ENCODE measurements at places on chromosomes 5 and 9.

DNA sequence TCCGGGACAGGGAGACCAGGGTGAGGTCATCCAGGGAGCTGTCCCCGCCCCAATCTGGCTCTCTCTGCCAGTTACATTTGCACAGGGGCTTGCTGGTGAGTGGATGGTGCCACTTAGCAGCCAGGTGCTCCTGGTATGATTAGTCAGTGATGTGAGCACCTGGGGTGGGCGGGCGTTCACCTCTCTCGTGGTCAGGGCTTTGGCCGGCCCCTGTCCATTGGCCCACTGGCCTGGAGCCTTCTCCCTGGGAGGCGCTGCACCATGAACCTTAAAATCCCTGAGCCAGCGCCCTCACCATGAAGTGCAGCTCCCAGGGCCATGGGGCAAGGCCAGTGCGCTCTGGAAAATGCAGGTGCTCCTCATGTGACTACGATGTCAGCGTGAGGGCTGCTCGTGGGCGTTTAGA lies 2.0 kb downstream of the NKD2 start:
- DNase-seq: no peak

- DNase-seq: no peak
Measured at GRCh38 chr9:109013679-109014607, 644 bp upstream of the CTNNAL1 start.

- DNase-seq: no peak
Measured at GRCh38 chr5:164747371-164747770, 1242.0 kb downstream of the MAT2B start.

- DNase-seq: no peak
Measured at GRCh38 chr5:66440202-66440680, 156.0 kb upstream of the MAST4 start.

GRCh38 chr5:113387844-113388243 lies 46.9 kb downstream of the TSSK1B start:
- DNase-seq: no peak

GRCh38 chr5:59335544-59335943 lies 558.0 kb downstream of the PDE4D start:
- DNase-seq: no peak

DNA sequence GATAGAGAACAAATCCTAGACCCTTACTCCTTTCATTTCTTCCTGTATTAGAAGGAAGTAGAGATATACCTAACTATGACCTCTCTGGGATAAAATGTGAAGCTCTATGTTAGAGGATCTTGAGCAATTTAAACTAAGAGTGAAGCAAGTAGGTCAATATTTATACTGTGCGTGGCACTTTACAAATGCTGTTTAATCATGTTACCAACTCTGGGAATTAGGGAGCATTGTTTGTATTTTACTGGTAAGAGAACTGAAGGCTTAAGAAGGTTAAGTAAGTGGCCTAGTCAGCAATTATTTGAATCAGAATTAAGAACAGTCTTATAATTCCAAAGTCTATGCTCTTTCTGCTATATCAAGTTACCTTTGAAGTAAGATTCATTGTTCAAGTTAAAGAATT lies 12.0 kb downstream of the TNC start:
- no peak for DNase-seq

- no peak for DNase-seq
Measured at GRCh38 chr9:99726758-99727157, 94.9 kb upstream of the NR4A3 start.

DNA sequence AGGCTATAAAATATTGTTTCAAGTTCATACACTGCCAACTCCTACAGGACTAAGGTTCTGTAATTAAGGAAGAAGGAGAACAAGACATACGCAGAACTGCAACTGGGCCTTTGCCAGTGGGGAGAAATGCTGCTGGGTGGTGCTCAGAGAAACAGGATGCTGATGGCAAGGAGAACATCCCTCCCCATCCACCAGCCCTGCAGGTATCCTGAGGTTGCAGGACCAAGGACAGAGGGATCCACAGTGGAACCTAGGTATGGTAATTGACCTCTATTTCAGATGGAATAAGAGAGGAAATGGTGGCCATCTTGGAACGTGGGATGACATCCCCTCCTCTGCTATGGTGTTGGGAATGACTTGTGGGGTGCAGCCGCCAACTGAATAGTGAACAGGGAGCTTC lies 206.3 kb upstream of the S1PR3 start:
- no peak for DNase-seq

- DNase-seq: no peak
Measured at GRCh38 chr5:59097712-59098111, 514.8 kb downstream of the RAB3C start.

DNA sequence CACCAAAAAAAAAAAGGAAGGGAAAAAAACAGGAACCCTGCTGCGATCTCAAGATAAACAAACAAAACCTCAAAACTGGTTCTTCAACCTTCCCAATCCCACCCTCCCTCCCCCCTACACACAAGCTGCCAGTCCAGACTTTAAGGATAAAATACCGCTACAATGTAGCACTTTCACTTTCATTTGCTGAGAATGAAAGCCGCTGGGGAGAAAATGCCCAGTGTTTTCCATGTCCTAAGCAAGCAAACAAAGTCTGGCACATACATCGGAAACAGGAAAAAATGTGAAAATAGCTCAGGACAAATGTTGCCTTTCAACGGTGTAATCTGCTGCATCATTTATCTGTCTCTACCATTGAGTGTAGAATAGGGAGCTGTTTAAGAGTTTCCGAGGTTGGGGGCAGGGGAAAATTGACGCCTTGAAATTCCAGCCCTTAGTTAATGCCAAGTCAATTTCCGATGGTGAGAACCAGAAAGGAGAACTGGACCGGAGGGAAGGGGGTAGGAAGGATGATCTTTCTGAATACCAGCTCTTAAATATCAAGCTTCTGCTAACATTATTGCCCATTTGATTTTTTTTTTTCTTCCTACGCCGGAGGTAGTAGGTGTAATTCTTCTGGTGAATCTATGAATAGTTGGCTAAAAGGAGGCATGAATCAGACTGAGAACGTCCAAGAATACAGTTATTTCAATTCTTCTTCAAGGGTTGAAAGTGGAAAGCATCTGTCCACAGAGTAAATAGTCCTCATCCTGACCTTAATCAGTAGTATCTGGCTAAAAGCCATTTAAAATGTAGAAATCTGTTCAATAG lies 1.2 kb upstream of the ADAMTS6 start:
- DNase-seq: no peak

- DNase-seq: no peak
Measured at GRCh38 chr5:129345213-129345924, 114.7 kb upstream of the ADAMTS19 start.

- no peak for DNase-seq
Measured at GRCh38 chr9:121009650-121010049, 40.4 kb downstream of the C5 start.

GRCh38 chr9:20044686-20045085 lies 255.8 kb upstream of the SLC24A2 start:
- no peak for DNase-seq

GRCh38 chr9:737400-738120 lies 103.9 kb upstream of the DMRT1 start:
- DNase-seq: no peak

DNA sequence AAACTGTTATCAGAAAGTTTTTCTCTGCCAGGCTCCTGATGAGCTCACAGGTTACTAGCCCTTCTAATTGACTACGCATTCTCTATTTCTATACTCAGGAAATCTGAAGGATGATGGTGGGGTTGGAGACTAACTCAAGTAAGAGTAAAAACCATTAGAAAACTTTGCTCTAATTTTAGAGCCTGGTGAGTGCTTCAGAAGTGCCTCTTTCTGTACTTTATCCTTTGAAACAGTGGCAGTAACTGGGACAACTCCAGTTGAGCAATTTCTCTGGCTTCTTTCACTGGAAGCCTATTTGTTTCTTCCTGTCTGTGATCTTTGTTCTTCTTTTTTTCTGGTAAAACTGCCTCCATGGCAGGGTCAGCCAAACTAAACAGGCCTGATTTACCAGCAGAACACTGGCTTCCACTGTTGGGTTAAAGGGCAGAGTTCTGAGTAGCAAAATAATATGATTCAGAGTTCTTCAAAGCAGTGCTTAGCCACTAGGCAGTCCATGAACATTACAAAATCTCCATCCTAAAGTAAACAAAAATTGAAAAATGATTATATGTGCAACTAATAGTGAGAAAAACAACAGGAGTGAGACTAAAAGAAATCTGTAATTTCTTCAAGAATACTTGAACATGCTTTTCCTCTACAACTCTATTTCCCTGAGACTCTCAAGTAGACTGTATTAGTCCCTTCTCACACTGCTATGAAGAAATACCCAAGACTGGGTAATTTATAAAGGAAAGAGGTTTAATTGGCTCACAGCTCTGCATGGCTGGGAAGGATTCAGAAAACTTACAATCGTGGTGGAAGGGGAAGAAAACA lies 79.8 kb downstream of the MROH2B start:
- DNase-seq: no peak

GRCh38 chr5:146620669-146621051 lies 104.7 kb upstream of the GPR151 start:
- no peak for DNase-seq

DNA sequence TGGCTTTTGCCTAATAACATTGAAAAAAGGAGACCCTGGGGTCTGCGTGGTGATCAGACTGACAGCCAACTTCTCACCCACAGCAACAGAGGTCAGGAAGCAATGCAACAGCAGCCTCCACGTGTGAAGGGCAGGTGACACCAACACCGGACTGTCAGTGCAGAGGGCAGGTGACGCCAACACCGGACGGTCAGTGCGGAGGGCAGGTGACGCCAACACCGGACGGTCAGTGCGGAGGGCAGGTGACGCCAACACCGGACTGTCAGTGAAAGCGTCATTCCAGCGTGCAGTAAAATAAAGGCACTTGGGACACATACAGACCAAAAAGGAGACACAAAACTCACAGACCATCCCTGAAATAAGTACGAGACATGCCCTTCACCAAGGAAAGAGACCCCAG lies 37.2 kb upstream of the CEP72 start:
- no peak for DNase-seq

DNA sequence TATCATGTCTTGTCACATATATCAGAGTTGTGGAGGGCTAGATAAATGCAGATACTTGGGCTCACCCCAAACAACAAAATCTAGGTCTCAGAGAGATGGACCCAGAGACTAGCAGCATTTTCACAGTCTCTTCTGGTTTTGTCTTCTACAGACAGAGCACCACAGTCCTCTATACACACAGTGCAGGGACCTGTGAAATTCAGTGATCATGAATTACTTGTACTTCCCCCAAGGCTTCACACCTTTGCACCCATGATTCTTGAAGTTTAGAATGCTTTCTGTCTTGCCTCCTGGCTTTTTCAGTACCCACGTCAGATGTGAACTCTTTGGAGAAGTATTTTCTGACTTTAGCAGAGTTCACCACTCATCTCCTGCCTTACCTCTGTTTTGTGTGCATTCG lies 371.5 kb upstream of the PRR16 start:
- DNase-seq: no peak

GRCh38 chr9:4887556-4887955 lies 94.8 kb downstream of the RCL1 start:
- no peak for DNase-seq

DNA sequence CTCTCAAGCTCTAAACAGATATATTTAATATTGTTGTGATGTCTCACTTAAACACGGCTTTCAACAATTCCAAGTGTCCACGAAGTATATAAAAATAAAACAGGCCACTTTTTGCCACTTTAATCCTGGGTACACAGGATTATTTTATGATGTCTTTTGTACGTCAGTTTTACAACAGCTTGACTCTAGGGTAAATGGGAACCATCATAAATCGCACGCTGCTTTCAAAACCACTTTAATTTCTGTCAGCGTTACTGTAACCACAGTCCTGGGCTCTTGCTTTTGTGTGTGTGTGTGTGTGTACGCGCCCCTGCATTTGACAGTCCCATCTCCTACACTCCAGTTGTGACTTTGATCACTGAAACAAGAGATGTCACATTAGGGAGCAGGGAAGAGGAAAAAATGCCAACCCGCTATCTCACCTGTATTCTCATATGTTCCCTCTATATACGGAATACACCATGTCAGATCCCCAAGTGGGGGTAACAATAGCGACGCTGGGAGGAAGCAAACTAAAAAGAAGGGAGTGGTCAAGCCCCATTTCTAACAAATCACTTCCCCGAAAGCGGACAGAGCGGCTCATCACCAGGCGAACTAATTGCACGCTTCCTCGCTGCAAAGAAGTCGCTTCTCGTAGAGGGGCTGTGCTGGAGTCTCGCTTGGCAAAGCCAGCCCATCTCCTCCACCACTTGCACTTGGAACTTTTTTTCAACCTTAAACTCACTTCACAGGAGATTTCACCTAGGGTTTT lies 1.2 kb downstream of the BNC2 start:
- no peak for DNase-seq

DNA sequence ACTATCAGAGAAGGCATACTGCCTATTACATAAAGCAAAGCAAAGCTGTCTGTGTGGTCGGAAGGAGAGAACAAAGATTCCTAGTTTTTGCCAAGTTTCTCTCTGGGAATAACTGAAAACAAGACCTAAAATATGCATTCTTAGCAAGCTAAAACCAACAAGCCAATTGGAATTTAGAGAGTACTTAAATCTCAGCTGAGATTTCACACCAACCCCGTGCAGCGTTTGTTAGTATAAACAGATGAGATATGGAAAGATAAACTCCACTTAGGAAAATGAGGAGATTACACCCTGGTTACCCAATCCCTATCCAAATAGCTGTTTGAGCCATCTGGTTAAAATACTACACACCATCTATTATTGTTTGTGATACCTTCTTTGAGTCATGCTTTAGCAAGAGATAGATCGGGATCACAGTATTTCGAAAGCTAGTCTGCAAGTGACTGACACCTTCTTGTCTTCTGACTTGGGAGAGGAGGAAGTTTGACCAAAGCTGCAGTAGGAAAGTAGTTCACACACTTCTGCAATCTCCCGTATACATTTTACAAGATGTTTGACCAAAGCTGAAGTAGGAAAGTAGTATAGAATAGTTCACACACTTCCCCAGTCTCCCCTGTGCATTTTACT lies 18.2 kb downstream of the FAF2 start:
- no peak for DNase-seq

GRCh38 chr9:128078504-128079434 lies 10.7 kb downstream of the SLC25A25 start:
- DNase-seq: no peak

- DNase-seq: no peak
Measured at GRCh38 chr5:112257976-112258375, 161.1 kb downstream of the EPB41L4A start.

GRCh38 chr5:174532455-174533453 lies 191.6 kb upstream of the MSX2 start:
- no peak for DNase-seq

GRCh38 chr5:168879331-168879730 lies 300.2 kb upstream of the PANK3 start:
- no peak for DNase-seq

- DNase-seq: no peak
Measured at GRCh38 chr5:105034401-105034763, 1471.8 kb upstream of the NUDT12 start.

Measured in stimulated activated CD4-positive, alpha-beta T cell treated with anti-CD3 and anti-CD28 coated beads, Interleukin-1b, Interleukin-23, amount 100 ng/mL, for 4 hours (primary cell).